ENCODE measurements at places on chromosomes 12 and 14.

DNA sequence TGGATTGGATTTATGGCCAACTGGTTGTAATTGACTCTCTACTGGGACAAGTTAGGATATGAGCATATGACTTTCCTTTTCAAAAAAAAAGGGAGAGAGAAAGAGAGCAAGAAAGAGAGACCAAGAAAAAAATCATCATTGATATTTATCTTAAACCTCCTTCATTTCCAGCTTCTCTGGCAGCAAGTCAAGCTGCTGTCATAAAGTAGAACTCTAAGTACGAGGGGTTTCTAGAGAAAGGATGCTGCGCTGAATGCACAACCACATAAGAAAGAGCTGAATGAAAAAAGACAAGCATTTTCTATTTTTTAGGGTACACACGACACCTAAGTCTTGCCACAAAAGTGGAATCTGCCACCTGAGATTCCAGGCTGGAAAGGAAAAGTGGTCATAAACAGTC lies 182.6 kb downstream of the SLC25A21 start:
- no peak for DNase-seq

DNA sequence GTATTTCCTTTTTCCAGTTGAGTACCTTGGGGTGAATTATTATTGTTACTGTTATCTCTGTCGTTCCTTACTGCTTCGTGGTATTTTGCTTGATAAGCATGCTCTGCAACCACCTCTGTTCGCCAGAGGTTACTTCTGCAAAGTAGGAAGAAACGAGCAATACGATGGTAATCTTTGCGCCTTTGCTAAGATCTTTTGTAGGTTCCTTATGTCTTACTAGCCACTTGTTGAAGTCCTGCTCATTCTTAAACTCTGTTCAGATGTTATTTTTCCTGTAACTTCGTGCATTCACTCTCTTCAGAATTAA lies 729 bp upstream of the M6PR start:
- no peak for DNase-seq

DNA sequence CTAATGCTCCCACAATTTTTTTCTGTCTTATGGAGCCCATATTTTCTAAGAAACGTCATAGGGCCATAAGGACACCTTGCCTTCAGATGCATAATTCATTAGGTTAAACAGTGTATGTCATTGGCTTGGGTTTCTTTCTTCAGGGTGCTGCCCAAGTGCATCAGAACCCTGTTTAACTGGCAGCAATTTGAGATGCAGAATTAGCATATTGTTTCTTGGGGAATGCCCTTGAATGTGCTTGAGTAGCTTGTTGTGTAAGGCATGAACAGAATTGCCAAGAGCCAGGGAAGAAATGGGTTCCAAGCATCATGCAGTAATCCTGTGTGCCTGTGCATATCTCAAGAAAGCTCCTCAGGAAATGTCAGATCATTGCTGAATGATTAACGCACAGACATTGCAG lies 277.2 kb downstream of the SYT1 start:
- DNase-seq = no peak

DNA sequence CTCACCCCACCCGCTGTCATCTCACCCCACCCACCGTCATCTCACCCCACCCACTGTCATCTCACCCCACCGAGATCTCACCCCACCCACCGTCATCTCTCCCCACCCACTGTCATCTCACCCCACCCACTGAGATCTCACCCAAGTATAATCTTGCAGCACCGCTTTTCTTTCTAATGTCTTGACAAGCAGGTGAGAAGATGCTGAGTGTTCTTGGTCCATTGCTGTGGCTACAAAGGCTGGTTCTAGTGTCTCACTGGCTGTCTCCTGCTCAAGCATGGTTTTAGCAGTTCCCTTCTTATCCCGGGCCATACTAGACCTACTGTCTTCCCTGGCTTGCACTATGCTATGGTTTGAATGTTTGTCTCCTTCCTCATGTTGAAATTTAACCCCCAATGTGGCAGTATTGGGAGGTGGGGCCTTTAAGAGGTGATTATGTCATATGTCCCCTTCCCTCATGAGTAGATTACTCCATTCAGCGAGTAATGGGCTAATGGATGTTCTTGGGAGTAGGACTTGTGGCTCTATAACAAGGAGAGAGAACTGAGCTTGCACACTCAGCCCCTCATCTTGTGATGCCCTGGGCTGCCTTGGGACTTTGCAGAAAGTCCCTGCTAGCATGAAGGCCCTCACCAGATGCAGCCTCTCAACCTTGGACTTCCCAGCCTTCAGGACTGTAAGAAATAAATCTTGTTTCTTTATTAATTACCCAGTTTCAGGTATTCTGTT lies 47.7 kb upstream of the PPP2R5C start:
- no peak for DNase-seq

- DNase-seq = no peak
Observed at GRCh38 chr12:92502417-92503028, 200.3 kb upstream of the PLEKHG7 start.

DNA sequence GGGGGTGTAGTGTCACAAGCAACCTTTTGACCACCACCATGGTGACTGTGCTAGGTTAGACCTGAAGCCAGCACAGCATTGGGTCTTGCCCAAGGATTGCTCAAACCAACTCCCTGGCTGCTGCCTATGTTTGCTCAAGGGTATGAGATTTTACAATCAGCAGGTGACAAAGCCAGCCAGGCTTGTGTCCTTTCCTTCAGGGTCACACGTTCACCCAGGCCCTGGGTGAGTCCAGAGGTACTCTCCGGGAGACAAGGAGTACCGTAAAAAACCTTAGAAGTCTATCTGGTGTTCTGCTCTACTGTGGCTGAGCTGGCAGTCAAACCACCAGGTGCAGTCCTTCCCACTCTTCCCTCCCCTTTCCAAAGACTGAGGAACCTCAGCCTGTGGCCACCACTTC lies 238.9 kb upstream of the MIS18BP1 start:
- DNase-seq = no peak

DNA sequence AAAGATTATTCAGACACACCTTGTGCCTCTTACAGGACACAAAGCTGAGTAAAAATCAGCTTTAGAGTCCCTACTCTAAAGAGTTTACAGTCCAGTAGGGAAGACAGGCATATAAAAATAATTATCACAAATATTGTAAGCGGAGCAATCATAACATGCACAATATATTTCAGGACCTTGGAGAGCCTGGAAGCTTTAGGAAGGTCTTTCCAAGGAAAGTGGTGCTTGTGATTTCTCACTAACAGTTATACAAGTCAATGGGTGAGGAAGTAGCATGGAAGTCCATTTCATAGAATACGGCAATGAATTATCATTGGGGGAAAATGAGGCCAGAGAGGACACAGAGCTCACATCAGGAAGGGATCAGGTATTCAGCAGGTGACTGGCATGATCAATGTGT lies 268.3 kb downstream of the C12orf50 start:
- DNase-seq = no peak

DNA sequence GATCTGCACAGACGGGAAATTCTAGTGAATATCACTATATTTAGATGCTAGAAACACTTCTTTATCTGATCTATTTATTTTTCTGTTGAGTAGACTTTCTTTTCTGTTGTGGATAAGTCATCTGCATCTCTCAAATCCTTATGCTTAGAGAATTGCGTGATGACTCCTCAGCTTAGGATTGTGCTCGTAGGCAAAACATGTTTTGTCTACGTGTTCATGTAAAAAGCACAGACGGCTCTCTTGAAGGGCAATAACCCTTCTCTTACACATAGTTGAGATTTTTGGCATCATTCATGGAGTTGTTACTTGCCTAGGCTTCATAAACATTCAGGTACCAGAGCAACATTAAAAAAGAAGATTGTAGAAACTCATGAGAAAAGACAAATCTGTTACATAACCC lies 18.6 kb downstream of the PPFIBP1 start:
- no peak for DNase-seq

DNA sequence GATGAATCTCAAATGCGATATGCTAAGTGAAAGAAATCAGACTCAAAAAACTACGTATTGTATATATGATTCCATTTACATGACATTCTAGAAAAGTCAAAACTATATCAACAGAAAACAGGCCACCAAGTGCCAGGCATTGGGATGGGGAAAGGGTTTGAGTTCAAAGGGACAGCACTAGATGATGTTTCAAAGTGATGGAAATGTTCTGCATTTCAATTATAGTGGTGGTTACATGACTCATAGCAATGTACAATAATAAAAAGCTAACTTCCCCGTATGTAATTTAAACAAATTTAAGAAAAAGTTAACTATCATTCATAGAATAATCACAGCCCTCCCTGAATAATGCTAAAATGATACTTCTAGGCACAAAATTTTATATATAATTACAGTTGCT lies 13.5 kb downstream of the HECTD1 start:
- no peak for DNase-seq

DNA sequence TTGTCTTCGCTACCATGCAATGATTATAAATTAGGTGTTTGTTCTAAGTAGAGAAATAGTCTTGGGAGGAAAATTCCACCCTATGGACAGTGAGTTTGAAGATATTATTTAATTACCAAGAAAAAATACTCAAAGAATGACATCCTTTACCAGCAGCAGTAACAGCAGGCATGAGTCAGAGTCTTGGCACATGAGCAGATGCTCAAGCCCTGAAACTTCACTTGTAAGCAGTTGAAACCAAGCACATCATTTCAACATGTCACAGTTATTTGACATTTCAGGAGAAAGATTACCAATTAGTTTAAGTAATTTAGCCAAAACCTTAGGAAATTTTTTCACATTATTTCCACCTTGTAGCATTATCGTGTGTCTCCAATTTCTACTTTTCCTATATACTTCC lies 99.2 kb downstream of the C12orf50 start:
- DNase-seq = no peak

DNA sequence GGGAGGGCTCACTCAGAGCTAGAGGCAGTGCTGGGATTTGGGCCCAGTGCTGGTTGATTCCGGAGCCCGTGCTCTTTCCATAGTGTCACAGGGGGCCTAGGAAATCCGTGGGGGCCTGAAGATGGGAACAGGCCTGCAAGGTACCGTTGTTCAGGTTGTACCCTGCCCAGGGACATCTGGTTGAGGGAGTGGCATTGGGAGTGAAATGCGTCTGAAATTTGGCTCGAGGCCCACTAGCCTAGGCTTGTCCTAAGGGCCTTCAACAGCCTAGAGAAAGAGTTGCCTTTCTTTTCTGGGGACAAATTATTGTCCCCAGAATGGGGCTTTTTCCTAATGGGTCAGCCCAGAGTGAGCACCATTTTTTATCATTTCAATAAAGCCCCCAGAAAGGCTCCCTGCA lies 26.4 kb upstream of the FAM222A start:
- no peak for DNase-seq

- peak; percentile 94 for DNase-seq
Observed at GRCh38 chr12:109291521-109292341, 17.4 kb downstream of the FOXN4 start.

- DNase-seq = no peak
Observed at GRCh38 chr12:121301876-121302275, 5.4 kb upstream of the CAMKK2 start.

DNA sequence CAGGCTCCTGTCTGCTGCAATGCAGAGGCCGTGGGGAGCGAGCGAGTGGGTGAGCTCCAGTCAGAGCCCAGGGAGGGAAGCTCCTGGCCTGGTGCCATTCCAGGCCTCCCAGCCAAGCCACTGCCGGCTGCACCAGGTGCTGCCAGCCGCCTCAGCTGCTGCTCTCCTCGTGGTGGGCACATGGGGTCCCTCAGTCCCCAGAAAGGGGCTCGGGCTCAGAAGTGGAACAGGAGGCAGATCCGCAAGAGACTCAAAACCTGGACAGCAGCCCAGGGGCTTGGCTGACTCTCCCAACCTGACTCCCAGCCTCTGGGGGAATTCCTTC lies 2.4 kb downstream of the ABCB9 start:
- DNase-seq = peak; percentile 53

GRCh38 chr14:104841730-104842129 lies 23.3 kb upstream of the CEP170B start:
- no peak for DNase-seq

- no peak for DNase-seq
Observed at GRCh38 chr14:61234215-61234916, 46.8 kb downstream of the TMEM30B start.

DNA sequence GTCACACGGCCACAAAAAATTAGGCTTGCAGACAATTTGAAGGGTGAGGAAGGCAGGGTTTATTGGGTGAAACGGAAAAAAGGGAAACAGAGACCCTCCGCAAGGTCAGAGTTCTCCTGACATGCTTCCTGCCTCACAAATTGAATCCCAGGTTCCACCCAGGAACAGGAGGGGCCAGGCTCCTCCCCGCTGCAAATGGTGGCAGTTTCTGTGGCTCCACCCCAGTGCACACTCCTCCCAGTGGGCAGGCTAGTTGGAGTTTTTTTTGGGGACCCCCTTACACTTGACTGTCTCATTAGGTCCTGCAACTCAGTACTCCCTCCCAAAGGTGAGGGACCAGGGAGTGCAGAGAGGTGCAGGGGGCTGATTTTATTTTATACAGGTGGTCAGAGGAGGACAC lies 39.4 kb upstream of the PPP1CC start:
- no peak for DNase-seq

- DNase-seq = no peak
Observed at GRCh38 chr14:103630364-103631108, 1.5 kb downstream of the KLC1 start.

- no peak for DNase-seq
Observed at GRCh38 chr12:4174417-4174816, 99.1 kb upstream of the CCND2 start.

Data from islet precursor cell (in vitro differentiated cells).